ENCODE measurements at places on chromosomes 11 and 22.

GRCh38 chr11:33645686-33646085 is 54.9 kb downstream of the C11orf91 start:
- no peak for DNase-seq

GRCh38 chr11:16002942-16003341 is 353.4 kb downstream of the SOX6 start:
- no peak for DNase-seq

DNA sequence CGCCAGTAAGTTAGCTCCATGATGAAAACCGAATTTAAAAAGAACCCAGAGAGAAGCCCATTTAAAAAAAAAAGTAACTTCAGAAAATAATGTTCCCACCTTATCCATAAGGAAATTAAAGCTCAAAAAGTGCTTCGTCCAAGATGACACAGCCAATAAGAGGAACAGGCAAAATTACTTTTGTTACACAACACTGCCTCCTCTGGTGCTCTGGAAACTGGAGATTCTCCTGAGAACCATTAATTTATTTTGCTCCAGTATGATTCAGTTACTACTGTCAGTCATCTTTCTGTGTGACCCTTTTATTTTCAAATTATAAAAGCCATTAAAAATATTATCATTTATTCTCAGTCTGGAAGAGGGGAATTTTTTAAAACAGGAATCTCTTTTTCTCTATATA is 2.0 kb downstream of the IFT27 start:
- DNase-seq = no peak

GRCh38 chr11:124101737-124102136 is 13.5 kb upstream of the VWA5A start:
- no peak for DNase-seq

DNA sequence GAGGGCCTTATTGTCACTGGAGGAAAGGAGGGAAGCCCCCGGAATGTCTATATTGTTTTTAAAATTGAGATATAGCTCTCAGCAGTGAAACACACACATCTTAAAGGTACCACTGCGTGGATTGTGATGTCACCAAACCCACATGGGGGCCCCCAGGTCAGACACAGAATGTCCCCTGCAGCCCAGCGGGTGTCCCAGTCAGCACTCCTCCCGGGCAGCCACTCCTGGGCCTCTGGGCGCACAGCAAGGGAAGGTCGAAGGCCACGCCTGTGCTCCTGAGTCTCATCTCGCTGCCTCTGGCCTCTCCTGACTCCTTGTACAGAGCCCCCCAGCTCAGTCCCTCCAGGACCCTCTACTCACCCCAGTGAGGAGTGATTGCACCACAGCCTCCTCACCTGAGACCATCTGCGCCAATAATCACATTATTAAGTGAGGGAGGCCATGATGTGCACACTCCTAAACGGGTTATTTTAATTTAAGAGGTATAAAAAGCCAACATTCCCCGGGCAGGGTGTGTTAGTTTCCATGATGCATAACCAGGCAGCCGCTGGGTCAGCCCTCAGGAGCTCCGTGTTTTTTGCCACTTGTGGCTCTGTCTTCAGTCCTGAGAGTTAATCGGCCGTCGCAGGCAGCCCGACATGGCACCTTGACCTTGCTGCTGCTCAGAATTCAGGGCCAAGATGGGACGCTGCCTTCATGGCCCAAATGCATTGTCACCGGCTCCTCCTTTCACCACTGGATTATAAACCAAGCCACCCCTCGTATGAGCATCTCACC is 1089.3 kb downstream of the BRD1 start:
- no peak for DNase-seq

DNA sequence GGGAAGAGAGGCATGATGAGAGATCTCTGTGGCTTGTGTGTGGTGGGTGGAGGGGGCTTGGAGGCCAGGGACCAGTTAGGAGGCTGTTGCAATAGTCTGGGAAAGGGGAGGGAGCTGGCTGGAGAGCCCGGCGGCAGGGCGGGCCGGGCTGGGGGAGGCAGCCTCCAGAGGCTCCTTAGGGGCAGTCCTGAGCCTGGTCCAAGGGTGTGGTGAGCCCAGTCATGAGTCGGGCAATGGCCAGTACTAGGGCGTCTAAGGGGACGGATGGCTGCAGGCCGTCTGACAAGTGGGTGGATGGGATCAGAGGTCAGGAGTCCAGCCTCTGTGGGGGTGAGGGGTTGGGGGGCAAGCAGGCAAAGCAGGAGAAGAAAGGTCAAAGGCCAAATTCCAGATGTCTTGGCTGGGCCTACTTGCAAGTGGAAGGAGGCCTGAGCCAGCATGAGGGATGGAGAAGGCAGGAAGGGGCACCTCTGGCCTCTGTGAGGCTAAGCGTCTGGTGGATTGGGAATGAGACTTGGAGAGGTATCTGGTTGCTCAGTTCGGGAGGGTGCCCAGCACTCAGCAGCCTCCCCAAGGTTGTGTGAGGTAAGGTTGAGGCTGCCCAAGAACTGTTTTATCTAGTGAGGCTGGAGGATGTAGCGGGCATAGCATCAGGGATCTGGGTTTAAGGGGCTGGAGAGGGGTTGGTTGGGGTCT is 6.0 kb upstream of the CD248 start:
- no peak for DNase-seq

DNA sequence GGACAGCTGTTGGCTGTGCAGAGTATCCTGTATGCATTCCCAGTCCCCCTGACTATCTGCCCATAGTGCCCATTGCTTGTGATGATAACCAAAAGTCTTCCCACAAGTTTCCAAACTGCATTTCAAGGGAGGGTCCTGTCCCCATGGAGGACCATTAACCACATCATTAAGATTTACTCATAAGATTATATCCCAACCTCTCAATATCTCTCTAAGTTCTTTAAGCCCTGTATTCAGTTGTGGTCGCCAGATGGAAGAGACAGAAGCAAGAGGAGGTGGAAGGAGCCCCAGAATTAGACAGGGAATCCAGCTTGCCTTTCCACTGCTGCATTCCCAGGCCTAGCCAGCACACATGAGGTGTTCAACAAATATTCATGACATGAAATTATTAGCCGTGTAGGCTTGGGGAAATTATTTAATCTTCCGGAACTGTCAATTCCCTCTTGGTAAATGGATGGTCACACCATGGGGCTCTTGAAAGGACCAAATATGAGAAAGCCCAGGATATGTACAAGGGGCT is 42.6 kb upstream of the TIMP3 start:
- DNase-seq = no peak

- no peak for DNase-seq
Measured at GRCh38 chr11:9013373-9013772, 9.6 kb upstream of the NRIP3 start.

- no peak for DNase-seq
Measured at GRCh38 chr22:48083502-48083901, 1321.1 kb downstream of the TBC1D22A start.

DNA sequence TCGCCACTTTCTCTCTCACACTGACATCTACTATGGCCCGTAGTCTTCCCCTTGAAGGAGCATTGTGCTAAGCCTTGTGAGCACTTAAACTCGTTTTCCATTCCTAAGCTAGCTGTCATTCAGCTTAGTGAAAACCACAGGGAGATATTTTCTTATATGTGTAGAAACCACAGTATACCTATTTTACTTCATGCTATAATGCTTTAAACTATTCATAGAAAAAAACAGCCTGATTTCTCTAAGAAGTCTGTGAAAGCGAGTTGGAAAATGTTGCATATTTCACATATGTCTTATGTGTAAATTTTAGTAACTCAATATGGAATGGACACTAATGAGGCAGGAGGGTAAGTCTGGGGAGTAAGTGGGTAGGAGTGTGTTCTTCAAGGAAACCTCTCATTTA is 194.3 kb upstream of the CTSC start:
- DNase-seq = no peak

DNA sequence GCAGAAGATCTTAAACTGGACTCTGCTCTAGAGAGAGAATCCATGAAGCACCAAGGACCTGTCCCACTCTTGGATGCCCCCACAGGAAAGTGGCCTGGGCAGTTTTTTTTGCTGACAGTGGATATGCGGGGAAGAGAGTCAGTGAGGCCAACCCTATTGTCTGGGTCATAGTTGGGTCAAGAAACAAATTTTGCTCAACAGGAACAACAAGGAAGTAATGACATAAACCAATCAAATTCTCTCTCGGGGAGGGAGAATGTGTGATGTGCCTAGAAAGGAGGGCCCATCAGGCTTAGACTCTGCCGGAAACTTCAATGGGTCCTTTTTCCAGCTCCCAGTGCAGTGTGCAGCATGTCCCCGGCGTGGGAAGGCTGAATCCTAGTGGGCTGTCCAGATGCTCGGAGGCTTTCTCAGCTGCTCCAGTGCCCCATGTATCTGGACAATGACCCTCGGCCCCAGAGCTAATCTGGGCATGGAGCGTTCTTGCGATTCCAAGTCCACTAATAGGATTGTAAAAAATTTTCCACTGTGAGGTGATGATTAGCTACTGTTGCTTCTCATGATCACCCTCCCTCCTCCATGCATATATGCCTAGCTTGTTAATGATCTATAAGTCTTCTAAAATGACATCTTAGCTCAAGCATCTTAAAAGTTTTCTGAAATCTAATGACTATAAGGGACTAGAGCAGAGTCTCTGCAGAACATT is 101.0 kb downstream of the SNX19 start:
- no peak for DNase-seq

DNA sequence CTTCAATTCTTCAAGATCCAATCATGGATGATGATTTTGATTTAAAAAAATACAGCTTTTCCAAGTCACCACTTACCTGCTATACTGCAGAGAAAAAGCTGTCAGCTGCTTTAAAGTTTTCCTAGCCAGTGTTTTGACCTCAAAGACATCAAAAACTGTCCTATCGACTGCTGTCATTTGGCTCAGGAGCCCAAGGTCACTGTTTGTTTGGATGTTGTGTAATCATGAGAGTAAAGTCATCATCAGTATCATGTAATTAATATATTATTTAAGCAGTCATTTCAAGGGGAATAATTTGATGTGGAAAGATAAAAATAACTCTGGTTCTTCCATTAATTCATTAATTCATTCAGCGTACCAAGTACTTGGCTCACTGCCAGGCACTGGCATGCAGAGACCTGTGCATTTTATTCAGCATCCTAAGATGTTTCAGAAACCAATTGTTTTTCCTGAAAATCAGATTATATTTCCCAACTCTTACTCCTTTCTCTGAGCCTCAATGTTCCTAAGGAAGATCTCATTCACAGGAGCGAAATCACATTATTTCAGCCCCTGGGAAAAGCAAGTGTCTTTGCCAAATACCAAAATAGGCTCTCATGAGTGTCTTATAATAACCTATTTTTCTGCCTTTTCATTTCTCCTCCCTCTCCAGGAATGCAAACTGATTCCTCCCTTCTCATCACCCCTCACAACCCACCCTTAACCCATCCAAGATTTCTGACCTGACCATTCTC is 59.9 kb downstream of the SLC1A2 start:
- no peak for DNase-seq

DNA sequence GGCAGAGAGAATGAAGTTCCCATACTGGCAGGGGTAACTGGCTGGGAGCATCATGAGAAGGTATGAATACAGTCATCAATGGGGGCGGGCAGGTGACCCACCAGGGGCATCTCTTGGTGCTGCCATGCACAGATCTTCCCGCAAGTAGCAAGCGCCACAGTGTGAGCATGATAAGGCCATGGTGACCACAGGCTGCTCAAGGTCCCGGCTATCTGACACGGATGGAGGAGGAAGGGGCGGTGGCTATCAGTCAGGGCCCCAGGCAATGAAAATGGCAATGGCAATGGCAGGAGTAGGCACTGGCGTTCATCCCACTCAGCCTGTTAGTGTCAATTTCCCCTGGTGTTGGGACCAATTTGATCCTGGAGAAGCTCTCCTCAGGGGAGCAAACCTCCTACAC is 21.6 kb downstream of the ASCL2 start:
- DNase-seq = no peak

GRCh38 chr11:118379497-118379896 is 20.1 kb downstream of the UBE4A start:
- no peak for DNase-seq

GRCh38 chr11:9344061-9344680 is 29.8 kb upstream of the TMEM41B start:
- no peak for DNase-seq

GRCh38 chr11:64918017-64918416 is 1.0 kb upstream of the ATG2A start:
- no peak for DNase-seq

GRCh38 chr11:72330131-72330727 is 86.3 kb upstream of the PHOX2A start:
- DNase-seq = no peak

DNA sequence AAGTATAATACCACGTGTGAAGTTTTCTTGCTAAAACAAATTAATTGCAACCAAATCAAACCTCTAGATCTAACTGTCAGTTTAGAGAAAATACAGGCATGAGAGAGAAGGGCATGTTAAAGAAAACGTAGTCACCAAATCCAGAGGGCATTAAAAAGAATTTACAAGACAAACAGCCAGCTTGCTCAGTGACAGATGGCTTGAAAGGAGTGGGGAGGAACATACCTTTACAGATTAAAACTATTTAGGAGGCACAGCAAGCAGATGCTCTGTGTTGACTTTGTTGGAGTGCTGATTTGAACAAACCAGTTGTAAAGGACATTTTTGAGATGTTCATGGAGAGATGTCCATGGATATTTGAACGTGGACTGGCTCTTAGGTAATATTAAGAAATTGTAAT is 96.9 kb downstream of the ATXN10 start:
- DNase-seq = peak; percentile 54

GRCh38 chr22:39208013-39208680 is 36.6 kb downstream of the PDGFB start:
- DNase-seq = no peak

DNA sequence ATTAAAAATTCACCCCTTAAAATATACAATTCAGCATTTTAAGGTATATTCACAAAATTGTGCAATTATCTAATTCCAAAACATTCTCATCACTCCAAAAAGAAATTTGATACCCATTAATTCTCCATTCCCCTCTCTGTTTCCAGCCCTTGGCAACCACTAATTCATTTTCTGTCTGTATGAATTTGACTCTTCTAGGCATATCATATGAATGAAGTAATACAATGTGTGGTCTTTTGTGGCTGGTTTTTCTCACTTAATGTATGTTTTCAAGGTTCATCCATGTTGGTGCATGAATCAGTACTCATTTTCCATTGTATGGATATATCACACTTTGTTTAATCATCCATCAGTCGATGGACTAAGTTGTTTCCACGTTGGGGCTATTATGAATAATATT is 29.0 kb upstream of the ACCSL start:
- DNase-seq = no peak

DNA sequence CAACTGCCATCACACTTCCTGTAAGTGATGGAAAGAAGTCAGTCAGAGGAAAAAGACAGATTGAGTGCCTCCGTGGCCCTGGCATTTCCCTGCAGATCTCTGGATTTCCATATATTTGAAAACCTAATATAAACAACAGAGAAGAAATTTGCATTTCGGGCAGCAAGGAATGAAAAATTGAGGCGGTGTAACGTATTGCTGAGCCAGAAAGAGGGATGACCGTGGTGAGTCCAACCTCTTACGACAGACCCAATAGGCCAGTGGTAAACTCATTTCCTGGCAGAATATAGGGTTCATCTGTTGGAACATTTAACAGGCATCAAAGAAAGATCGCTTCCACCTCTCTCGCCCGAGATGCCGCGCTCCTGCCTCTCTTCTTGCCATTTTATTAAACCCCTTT is 336.5 kb downstream of the MIAT start:
- DNase-seq = no peak

GRCh38 chr11:9884601-9885000 is 220.7 kb downstream of the SWAP70 start:
- no peak for DNase-seq

GRCh38 chr11:57057561-57057960 is 68.8 kb downstream of the OR5AK2 start:
- no peak for DNase-seq
